CD4-positive, alpha-beta T cell treated with Interleukin-4 for 4 hours (primary cell): ENCODE measurements at places on chromosomes 13 and 19.

- no peak for DNase-seq
Observed at GRCh38 chr19:22422211-22422610, at the start of gene ZNF98. Gene ZNF98, minus strand, starts transcription at chr19:22422346. Its CDS starts 122 bp downstream, at chr19:22422224.

DNA sequence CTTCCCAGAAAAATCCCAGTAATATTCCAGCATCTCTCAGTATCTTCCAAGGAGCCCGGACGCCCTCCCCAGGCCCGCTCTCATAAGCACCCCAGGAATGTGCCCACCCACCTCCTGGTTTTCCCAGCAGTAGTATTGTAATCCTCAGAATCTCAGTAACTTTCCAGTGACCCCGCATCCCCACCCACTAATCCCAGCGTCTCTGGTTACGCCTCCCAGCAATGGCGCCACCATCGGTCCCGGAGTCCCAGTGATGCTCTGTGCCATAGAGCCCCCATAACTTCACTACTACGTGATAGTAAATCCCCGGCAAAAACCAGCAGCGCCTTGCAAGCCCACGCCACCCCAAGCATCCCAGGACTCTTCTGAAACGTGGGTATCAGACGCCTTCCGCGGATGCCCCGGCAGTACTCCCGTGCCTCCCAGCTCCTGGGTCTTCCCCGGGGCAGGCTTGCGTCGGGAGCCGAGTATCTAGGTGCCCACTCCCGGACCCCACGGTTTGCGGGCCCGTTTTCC is 928 bp upstream of the PNPLA6 start:
- DNase-seq, result peak; percentile 16

GRCh38 chr19:28428663-28429348 is 784.1 kb downstream of the UQCRFS1 start:
- DNase-seq, result no peak

- no peak for DNase-seq
Observed at GRCh38 chr19:6717441-6717971, 2.9 kb downstream of the C3 start.

GRCh38 chr13:25707726-25708125 is 336.0 kb downstream of the ATP8A2 start:
- no peak for DNase-seq

- no peak for DNase-seq
Observed at GRCh38 chr19:55700813-55701212, 25.8 kb downstream of the EPN1 start.

DNA sequence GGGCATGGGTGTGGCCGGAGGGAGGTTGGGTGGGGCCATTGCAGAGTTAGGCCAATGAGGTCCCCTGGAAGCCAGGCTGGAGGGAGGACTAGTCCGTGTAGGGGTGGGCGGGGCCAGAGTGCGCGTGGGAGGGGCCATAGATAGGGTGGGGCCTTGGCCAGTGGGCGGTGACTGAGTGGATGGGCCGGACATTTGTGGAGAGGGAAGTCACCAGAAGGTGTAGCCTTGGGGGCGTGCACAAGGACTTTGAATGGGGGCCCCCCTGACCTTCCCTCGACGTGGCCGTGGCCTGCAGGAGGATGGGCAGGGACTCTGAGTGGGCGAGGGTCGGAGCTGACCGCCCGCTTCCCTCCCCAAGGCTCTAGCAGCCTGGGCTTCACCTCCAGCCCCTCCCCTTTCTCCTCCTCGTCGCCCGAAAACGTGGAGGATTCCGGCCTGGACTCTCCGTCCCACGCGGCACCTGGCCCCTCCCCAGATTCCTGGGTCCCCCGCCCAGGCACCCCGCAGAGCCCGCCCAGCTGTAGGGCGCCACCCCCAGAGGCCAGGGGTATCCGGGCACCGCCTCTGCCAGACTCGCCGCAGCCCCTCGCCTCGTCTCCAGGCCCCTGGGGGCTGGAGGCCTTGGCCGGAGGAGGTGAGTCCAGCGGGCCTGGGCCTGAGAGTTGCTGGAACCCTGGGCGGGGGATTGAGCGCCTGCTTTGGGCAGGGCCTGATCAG is 16.5 kb upstream of the B3GNT3 start:
- DNase-seq, result no peak

GRCh38 chr13:38417241-38417640 is 67.6 kb downstream of the UFM1 start:
- DNase-seq, result no peak

- peak; percentile 48 for DNase-seq
Observed at GRCh38 chr19:17719730-17720400, 585 bp downstream of the MAP1S start.

DNA sequence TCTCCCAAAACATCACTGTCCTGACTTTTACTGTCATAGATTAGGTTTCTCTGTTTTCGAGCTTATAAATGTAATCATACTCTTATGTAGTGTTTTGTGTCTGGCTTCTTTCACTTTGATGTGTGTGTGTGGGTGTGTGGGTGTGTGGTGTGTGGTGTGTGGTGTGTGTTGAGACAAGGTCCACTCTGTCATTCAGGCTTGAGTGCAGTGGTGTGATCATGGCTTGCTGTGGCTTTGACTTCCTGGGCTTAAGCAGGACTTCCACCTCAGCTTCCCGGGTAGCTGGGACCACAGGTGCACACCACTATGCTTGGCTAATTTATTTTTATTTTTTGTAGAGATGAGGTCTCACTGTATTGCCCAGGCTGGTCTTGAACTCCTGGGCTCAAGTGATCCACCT is 59.6 kb downstream of the PDS5B start:
- peak; percentile 22 for DNase-seq

DNA sequence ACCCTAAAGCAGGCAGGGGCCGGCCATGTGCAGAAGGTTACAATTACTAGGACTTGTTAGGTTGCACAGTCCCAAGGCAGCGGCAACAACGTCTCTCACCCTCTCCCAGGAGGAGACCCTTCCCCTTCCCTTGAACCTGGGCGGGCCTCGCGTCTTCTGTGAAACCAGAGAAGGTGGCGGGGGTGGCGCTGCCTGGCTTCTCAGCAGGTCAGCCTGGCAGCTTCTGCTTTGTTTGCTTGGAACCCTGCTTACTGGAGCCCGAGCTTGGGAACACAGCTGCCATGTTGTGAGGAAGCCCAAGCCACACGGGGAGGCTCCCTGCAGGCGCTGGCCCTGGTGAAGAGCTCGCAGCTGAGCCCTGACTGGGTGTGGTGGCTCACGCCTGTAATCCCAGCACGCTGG is 15.5 kb downstream of the MKNK2 start:
- no peak for DNase-seq

GRCh38 chr19:13817615-13818371 is 22.6 kb downstream of the ZSWIM4 start:
- DNase-seq, result peak; percentile 48

- no peak for DNase-seq
Observed at GRCh38 chr13:26558074-26558805, 757 bp downstream of the WASF3 start.

- DNase-seq, result no peak
Observed at GRCh38 chr19:34288381-34288780, 34.0 kb downstream of the GARRE1 start.

- DNase-seq, result no peak
Observed at GRCh38 chr13:47233734-47234133, 336.9 kb upstream of the HTR2A start.

DNA sequence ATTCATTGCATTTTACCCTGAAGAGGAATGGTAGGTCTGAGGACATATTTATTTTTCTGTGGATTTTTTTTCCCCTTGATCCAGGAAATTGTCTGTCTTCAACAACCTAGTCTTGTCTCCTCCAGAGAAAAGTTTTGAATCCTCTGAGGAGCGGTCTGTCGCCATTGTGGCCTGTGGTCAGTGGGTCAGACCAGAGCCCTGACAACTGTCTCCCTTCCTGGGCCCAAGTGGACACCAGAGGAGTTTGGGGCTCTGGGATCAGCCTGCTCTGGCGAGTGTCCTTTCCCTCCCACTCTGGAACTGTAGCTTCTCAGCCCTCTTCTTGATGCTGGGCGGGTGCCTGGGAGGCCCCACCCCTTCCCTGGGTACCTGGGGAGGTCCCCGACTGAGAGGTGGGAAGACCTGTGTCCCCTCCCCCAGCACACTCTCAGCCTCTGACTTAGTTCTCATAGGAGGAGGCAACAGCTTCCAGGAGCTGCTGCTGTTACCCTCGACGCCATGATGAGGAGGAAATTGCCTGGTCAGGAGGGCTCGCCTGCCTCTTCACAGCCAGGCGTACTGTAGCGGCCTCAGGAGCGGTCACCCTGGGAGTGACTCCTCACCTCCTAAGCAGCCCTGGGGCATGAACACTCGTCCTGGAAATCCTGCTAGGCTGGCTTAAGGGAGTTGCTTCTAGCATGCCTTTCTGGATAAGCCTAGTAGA is 110.3 kb downstream of the GGACT start:
- no peak for DNase-seq

DNA sequence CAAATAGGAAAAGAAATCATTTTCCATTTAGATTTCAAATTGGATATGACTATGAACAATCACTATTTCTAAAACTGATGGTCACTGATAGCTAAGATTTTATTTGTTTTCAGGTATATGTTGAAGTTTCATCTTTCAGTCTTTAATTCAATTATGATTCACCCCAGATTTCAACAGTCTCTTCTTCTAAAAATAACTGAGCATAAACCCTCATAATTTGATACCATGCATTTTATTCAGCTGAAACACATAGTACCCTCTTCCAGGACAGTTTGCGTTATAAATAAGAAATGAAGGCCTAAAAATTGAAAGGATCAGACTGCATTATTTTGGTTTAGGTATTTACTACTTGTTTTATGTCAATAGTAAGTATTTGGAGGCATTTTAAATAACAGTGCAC is 428.5 kb upstream of the NBEA start:
- DNase-seq, result no peak

- peak; percentile 52 for DNase-seq
Observed at GRCh38 chr19:40143612-40144011, 47.6 kb upstream of the MAP3K10 start.

DNA sequence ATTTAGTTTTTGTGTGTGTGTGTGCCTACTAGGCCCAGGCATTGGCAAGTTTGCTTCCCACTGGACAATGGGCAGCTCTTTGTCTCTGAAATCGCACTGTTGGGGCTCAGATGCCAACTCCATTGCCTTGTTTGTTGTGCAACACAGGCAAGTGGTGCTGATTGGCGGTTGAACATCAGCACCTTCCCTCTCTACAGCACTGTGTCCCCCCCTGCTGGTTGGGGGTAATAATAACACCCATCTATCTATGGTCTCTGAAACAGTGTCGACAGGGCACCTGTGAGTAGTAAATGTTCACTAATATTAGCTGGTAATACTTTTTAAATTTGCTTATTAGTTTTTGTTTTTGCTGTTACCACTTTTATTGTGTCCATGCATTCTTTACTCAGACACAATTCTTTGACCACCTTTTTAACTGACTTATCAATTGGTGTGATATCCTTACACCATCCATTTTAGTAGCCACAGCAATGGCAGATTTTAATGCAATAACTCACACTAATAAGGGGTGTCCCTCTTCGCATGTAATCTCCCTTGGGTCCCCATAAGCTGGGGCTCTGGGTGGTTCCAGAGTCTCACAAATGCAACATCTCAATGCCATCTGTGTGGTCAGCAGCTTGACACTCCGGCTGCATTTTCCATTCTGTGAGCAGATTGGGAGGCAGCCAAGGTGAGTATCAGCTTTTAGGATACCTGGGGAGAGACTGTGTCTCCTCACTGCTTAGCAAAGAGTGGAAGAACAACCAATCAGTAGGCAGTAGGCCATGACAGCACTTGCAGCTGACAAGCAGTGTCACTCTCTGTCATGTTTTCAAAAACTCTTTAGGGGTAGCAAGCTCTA is 47.7 kb upstream of the UQCRFS1 start:
- DNase-seq, result no peak

GRCh38 chr13:51959773-51960172 is 51.5 kb downstream of the ATP7B start:
- no peak for DNase-seq

DNA sequence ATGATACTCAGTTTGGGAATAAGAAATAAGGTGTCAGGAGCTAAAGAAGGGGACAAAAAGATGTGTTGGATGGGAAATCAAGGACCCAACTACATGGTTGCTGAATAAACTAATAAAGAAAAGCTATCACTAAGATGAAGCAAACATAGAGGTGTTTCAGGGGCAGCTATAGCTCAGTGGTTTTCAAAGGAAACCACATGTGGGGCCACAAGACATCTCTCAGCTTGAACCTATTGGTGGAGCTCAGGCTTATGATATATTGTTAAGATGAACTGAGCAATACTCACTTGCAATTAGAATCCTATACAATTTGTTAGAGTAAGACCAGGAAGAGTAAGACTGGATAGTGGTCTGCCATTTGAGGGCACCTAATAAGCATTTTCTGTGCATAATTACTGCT is 45.1 kb upstream of the SPRY2 start:
- peak; percentile 15 for DNase-seq

DNA sequence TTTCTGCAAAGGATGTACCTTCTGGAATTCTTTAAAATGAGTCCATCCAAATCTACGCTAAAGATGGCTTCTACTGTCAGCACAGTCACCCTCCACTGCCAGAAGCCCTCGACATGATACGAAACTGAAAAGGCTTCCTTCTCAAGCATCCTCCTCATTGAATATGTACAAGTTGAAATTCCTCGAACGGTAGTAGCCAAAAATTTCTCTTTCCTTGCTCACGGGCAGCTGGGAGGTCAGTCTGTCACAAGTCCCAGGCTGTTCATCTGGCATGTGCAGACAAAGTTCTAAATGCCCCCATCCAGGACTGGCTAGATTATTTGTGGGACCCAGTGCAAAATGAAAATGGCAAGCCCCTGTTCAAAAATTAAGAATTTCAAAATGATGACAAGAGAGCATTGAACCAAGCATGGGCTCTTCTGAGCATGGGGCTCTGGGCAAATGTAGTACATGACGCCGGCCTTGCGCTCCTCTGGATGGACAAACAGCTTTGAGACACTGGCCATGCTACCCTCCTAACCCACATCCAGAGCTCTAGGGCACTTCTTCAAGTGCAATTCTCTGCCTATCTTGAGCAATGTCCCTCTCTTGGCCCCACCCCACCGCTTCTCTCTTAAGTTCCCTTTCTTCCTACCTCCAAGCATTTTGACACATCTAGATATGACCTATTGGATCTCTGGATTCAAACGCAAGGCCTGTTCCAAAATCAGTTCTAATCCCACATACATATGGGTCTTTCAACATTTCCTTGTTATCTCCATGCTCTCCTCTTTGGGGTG is 78.9 kb upstream of the FLT1 start:
- DNase-seq, result no peak

DNA sequence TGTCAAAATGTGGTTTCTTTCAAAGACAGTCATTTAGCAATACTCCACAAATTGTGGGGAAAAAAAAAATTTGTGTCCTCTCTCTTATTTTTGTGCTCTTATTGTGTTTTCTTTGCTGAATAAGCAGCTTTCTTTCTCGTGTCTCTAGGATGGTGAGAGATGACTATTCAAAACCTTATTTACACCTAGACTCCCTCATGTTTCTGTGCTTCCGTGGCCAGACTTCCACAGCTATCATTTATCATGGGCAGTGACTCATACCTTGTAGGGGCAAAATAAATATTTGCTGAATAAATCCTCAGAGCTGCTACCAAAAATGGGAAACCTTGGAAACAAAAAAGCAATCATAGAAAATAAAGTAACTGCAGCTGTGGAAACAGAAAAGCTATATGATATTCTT is 204.9 kb upstream of the MIR17HG start:
- no peak for DNase-seq
